Smooth muscle cell of the brain vasculature (primary cell): ENCODE measurements at places on chromosomes 16 and 17.
A peak's percentile ranks its signal among the peaks of the same experiment; 100 is the strongest.

DNA sequence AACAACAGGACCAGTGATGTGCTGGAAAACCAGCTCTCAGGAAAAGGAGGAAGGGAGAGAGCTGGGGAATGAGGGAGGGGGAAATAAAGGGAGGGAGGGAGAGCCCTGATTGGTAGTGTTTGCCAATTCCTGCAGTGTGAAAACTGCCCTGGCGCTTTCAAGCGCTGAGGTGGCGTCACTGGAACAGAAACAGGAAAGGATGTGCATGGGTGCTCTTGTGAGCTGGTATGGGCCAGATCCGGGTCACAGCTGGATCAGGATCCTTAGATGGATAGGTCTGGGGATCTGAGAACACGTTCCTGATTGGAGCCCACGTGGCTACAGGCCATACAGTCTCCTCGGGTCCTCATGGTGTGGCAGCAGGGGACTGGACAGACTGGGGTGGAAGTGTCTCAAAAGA, 16.7 kb upstream of the MLKL start:
- DNase-seq, result no peak

GRCh38 chr17:60170835-60171752, 21.3 kb downstream of the CA4 start:
- DNase-seq, result no peak

GRCh38 chr16:18833707-18834505, 32.6 kb upstream of the ARL6IP1 start:
- no peak for DNase-seq

DNA sequence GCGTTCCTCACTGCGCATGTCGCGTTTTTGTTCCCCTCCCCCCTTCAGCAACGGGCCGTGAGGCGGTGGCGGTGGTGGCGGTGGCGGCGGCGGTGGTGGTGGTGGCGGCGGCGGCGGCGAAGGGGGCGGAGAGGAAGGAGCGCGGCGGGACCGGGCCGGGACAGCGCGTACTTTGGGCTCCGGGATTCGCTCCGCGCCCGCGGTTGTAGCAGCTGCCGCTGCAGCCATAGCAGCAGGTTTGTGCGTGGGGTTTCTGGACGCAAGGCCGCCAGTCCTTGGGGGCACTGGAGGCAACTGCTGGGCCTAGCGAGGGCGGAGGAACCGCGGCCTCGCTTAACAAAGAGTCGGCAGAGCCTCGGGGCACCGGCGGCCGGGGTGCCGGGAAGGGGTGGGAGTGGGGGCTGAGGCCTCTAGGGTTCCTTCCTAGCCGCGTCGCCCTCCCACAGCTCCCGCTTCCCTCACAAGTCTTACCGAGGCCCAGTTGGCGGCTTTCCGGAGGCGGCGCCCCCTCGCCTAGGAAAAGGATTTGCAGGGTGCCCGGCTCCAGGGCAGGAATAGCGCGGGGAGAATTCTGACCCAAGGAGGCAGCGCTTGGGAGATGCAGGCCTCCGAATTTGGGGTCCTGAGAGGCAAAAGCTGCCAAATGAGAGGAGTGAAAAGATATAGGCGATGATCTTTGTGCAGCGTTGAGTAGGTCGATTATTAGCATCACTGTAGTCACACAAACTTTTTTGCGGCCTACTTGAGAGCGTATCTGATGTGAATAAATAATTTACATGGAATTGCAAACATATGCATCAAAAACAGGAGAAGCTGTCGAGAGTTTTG, at the start of gene DDX42:
DDX42 (plus strand) TSS at position 30 of the 828 bp plus-strand sequence. CDS start 12,880 bp downstream, outside the sequence.
- peak; percentile 28 for DNase-seq

DNA sequence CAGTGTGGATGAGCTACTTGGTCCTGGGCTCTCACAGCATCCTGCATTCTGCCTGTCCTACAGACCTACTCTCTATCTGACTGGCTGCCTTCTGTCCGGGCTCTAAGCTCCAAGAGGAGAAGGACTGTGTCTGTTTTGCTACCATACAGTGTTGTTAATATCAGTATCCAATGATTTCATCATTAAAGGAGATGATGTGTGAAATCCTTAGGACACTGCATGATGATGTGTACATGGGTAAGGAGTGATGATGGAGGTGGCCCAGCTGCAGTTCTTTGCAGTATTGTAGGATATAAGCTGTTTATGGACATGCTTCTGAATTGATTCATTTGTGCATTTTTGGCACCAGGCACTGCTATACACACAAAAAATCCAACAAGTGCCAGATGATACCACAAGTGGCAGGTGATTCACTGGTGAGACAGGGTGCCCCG, 536.9 kb upstream of the CDH11 start:
- DNase-seq, result no peak

GRCh38 chr16:84559311-84559932, 55.0 kb upstream of the MEAK7 start:
- no peak for DNase-seq

DNA sequence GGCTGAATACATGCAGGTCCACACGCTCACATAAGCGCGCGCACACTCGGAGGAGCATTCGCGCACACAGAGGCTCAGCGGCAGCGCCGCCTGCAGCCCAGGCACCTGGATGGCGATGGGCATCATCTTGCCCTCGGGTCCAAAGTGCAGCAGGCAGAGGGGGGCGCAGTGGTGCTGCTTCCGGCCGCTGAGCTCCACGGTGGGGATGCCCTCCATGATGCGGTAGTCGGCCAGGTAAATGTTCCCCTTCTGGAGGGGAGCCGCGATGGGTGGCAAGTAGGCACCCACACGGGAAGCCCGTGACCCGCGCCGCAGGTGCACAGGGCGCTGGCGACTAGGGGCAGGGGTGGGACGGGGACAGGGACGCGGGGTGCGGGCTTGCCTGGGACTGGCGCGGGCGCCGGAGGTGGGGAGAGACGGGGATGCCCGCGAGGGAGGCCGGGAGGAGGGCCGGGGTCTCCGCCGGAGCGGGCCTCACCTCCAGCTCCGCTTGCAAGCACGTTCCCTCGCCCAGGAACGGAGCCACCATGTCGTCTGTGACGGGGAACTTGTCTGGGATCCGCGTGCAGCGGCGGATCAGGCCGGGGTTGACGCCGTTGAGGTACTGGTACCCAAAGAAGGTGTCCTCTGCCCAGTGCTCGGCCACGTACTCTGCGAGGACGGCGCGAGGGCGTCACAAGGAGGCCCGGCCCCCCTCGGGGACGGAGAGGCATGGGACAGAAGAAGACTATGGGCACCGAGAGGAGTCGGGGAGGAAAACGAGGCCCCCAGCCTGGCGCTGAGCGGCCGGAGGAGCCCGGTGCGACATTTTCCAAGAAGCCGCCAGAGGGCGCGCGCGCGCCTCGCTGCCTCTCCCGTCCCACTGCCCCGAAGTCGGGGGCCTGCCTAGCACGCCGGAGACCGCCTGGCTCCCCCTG, 8.0 kb downstream of the ALOX12B start:
- no peak for DNase-seq

GRCh38 chr17:47665655-47666054, 15.9 kb downstream of the KPNB1 start:
- DNase-seq, result no peak
